ENCODE measurements at places on chromosomes 4 and X.
A peak's percentile ranks its signal among the peaks of the same experiment; 100 is the strongest.

DNA sequence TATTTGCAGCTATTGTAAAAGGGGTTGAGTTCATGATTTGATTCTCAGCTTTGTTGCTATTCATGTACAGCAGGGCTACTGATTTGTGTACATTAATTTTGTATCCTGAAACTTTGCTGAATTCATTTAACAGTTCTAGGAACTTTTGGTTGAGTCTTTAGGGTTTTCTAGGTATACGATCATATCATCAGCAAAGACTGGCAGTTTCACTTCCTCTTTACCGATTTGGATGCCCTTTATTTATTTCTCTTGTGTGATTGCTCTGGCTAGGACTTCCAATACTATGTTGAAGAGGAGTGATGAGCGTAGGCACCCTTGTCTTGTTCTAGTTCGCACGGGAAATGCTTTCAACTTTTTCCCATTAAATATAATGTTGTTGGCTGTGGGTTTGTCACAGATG, 48.1 kb downstream of the NPY1R start:
- no peak for DNase-seq

- DNase-seq, result no peak
Observed at GRCh38 chr4:165384598-165384997, 5.8 kb downstream of the CPE start.

GRCh38 chrX:129651756-129652564, 2.8 kb downstream of the APLN start:
- DNase-seq, result no peak

GRCh38 chr4:142817442-142817841, 28.7 kb downstream of the INPP4B start:
- DNase-seq, result no peak

GRCh38 chrX:21295246-21295820, 78.9 kb upstream of the CNKSR2 start:
- no peak for DNase-seq

- no peak for DNase-seq
Observed at GRCh38 chrX:97551821-97552220, 668.1 kb downstream of the RPA4 start.

GRCh38 chr4:57163530-57164459, 53.6 kb upstream of the IGFBP7 start:
- DNase-seq, result peak; percentile 76
